ENCODE measurements at places on chromosomes 2 and 18. TPM values are rescaled to one million over a fixed set of nuclear protein-coding genes. Genes with fewer than 3 reads are reported as not detected.

The KIF3C gene
- total RNA-seq, result 3.5 TPM

The SMAD2 gene
- total RNA-seq, result 81.1 TPM

The SRD5A2 gene
- not detected for total RNA-seq

The DYNAP gene
- not detected for total RNA-seq

The ATP6V1B1 gene
- total RNA-seq, result not detected

- H3K4me3 ChIP-seq, result no peak overlapping the region
- DNase-seq, result no peak
- H3K36me3 ChIP-seq, result no peaks in the 10 kb centered on the region
- no peak overlapping the region for H3K27ac ChIP-seq
- no peaks in the 10 kb centered on the region for H3K4me1 ChIP-seq
- H3K27me3 ChIP-seq, result no peaks in the 10 kb centered on the region
Observed at GRCh38 chr18:54983041-54983686, 23.9 kb upstream of the CCDC68 start.

DNA sequence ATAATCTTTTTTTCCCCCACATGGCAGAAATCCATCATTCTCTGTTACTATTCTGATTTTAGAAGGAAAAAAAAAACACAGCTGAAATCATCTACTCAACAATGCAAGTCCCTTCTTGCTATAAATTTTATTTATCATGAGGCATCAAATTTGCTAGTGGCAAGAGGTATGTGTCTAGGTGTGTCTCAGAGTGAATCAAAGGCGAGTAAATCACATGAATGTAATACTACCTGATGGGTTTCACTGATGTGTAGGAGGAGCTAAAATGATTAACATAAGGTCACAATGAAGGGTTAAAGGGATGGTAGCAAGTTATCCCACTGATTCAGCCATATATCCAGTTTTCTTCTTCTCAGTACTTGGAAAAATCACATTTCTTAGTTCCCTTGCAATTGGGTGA lies 24.5 kb upstream of the PELI1 start:
- H3K4me3 ChIP-seq, result no peak overlapping the region
- H3K27me3 ChIP-seq, result no peaks in the 10 kb centered on the region
- H3K4me1 ChIP-seq, result no peaks in the 10 kb centered on the region
- no peak overlapping the region for H3K27ac ChIP-seq

DNA sequence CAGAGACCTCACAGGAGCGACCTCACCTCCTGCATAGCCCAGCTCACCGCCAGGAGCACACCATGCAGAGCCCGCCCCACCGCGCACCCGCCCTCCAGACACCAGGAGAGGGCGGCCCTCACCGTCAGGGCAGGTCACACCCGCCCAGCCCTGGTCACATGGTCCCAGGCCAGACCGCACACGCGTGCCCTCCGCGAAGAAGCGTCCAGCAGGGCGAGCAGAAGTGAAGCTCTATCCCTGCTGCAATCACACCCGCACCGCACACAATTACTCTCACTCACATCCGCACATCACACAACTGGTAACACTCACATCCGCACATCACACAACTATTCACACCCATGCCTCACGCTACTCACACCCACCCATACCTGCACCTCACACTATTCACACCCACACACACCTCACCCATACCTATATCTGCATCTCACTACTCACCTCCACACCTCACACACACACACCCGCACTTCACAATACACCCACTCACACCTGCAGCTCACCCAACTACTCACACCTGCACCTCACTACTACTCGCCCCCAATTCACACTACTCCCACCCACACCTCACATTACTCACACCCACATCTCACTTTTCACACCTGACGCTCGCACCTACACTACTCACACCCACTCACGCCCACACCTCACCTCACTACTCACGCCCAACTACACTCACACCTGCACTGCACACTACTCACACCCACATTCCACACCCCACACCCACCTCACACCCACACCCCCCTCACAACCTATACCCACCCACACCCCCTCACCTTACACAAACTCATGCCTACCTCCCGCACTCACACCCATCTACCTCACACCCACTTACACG lies 242.0 kb downstream of the HDAC4 start:
- no peaks in the 10 kb centered on the region for H3K27me3 ChIP-seq
- no peak overlapping the region for H3K27ac ChIP-seq
- H3K4me3 ChIP-seq, result no peak overlapping the region
- H3K4me1 ChIP-seq, result no peaks in the 10 kb centered on the region
- H3K36me3 ChIP-seq, result peaks cover 41% of the 10 kb centered on the region
- DNase-seq, result no peak

- no peaks in the 10 kb centered on the region for H3K36me3 ChIP-seq
- H3K4me3 ChIP-seq, result no peak overlapping the region
- H3K27ac ChIP-seq, result peak overlapping the region; percentile 63
- no peaks in the 10 kb centered on the region for H3K27me3 ChIP-seq
Observed at GRCh38 chr2:159146996-159147666, 139.4 kb downstream of the WDSUB1 start.

- no peak for DNase-seq
- no peaks in the 10 kb centered on the region for H3K36me3 ChIP-seq
- H3K27me3 ChIP-seq, result no peaks in the 10 kb centered on the region
- H3K4me3 ChIP-seq, result no peak overlapping the region
- no peaks in the 10 kb centered on the region for H3K4me1 ChIP-seq
Observed at GRCh38 chr2:84288293-84288692, 170.8 kb downstream of the SUCLG1 start.

- no peak for DNase-seq
- H3K27ac ChIP-seq, result no peak overlapping the region
- H3K27me3 ChIP-seq, result no peaks in the 10 kb centered on the region
- H3K36me3 ChIP-seq, result no peaks in the 10 kb centered on the region
- no peaks in the 10 kb centered on the region for H3K4me1 ChIP-seq
- no peak overlapping the region for H3K4me3 ChIP-seq
Observed at GRCh38 chr2:7052404-7052803, 135.2 kb downstream of the RNF144A start.

- peaks cover 21% of the 10 kb centered on the region for H3K36me3 ChIP-seq
- no peaks in the 10 kb centered on the region for H3K27me3 ChIP-seq
- no peak for DNase-seq
- H3K27ac ChIP-seq, result peak overlapping the region; percentile 100
Observed at GRCh38 chr2:43228321-43228751, 1.9 kb upstream of the ZFP36L2 start.

DNA sequence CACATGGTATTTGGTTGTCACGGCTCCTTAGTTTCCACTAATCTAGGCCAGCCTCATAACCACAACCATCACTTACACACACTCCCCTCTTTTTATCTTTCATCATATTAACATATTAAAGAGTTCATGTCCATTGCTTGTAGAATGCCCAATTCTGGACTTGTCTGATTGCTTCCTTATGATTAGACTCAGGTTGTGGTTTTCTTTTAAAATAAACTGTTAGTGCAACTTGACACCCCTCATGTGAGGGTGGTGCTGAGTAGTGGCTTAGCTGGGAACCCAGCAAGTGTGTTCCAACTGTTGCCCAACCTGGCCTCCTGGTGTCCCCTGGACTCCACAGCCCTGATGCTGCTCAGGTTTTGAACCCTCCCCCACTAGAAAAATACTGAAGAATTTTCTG lies 20.1 kb upstream of the CD207 start:
- H3K4me1 ChIP-seq, result no peaks in the 10 kb centered on the region
- no peaks in the 10 kb centered on the region for H3K36me3 ChIP-seq
- no peak overlapping the region for H3K4me3 ChIP-seq
- peak; percentile 26 for DNase-seq

DNA sequence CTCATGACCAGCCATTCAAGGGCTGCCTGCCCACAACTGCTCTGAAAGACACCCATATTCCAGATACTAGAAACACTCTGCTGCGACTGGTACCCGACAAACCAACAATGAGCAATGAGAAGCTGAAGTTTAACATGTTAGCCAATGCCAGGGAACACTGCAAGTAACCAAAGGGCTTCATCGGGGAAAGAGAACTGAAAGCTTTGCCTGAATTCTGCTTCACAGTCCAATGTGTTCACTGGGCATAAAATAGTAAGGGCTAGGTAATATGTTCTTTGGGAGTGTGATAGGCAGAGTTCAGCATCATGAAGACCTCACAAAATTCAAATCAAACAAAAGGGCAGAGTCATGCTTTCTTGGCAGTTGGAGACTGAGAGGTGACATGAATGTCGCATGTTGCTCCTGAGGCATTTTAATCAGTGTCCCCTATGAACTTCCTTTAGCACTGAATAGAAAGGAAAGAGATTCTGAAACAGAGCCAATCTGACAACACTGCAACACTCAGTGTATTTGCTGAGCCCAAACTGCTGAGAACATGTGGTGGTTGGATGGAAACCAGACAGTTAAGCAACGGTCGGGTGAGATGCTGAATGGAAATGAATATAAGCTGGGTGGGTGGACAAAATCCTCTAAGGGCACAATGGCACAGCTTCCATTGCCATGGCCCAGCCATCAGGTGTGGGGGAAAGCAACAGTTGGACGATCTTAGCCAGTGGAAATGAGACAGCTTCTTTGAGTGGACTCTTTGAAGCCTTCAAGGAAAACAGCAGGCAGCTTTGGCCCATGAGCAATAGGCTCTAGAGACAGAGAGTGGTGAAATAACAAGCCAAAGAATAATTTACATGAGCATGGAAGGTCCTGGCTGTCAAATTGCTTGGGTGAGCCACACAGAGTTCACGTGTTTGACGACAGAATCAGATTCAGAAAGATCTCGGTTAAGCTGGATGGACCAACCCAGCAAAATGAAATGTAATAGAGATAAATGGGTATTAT lies 277.5 kb downstream of the AFF3 start:
- H3K4me3 ChIP-seq, result no peak overlapping the region
- no peak for DNase-seq
- no peaks in the 10 kb centered on the region for H3K27me3 ChIP-seq
- no peaks in the 10 kb centered on the region for H3K4me1 ChIP-seq
- H3K36me3 ChIP-seq, result no peaks in the 10 kb centered on the region
- H3K27ac ChIP-seq, result no peak overlapping the region

- H3K27ac ChIP-seq, result no peak overlapping the region
- no peak for DNase-seq
- H3K4me1 ChIP-seq, result no peaks in the 10 kb centered on the region
Observed at GRCh38 chr2:209208211-209208610, 215.6 kb upstream of the MAP2 start.

GRCh38 chr2:221385716-221386115 lies 186.4 kb downstream of the EPHA4 start:
- H3K4me3 ChIP-seq, result no peak overlapping the region
- no peaks in the 10 kb centered on the region for H3K4me1 ChIP-seq
- no peaks in the 10 kb centered on the region for H3K27me3 ChIP-seq
- no peak for DNase-seq
- no peak overlapping the region for H3K27ac ChIP-seq

- DNase-seq, result no peak
- H3K36me3 ChIP-seq, result no peaks in the 10 kb centered on the region
- peaks cover 31% of the 10 kb centered on the region for H3K4me1 ChIP-seq
Observed at GRCh38 chr18:61587865-61588264, 254.6 kb downstream of the CDH20 start.

- no peaks in the 10 kb centered on the region for H3K4me1 ChIP-seq
- H3K27ac ChIP-seq, result no peak overlapping the region
- H3K27me3 ChIP-seq, result no peaks in the 10 kb centered on the region
- H3K36me3 ChIP-seq, result no peaks in the 10 kb centered on the region
- no peak for DNase-seq
- H3K4me3 ChIP-seq, result no peak overlapping the region
Observed at GRCh38 chr2:113104054-113104611, 23.3 kb upstream of the IL1RN start.

DNA sequence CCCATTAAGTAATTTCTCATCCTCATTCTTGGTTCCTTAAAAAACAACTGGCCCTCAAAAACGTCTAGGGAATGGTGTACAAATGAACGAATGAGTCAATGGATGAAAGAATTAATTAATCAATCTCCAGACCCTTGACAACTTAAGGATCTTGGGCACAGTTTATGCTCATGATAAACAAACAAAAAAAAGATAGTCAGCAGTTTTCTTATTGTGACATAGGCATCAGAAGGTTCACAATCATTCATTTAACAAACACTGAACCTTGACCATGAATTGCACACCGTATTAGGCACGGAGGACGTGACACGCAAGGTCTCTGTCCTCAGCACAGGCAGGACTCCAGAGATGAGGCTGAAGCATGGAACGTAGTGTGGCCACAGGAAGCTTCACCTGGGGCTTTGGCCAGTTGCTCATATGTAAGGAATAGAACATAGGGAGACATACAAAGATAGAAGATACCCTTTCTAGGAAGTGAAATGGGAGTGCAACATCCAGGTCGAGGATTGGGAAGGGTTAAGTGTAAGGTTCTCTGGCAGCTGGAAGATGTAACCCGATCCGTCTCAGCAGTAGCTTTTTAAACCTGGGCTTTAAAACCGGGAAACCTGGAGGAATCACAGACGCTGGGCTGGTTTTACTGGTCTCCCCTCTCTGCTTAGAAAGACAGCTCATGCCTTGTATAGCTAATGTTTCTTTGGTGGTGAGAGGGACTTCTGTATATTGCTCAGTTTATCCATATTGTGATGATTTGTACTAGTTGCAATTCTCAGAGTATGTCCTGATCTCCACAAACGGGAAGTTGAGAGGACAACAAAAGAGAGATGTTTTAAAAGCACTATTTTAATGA lies 8.9 kb upstream of the LTBP1 start:
- no peaks in the 10 kb centered on the region for H3K4me1 ChIP-seq
- no peak overlapping the region for H3K27ac ChIP-seq
- no peaks in the 10 kb centered on the region for H3K27me3 ChIP-seq
- DNase-seq, result no peak

DNA sequence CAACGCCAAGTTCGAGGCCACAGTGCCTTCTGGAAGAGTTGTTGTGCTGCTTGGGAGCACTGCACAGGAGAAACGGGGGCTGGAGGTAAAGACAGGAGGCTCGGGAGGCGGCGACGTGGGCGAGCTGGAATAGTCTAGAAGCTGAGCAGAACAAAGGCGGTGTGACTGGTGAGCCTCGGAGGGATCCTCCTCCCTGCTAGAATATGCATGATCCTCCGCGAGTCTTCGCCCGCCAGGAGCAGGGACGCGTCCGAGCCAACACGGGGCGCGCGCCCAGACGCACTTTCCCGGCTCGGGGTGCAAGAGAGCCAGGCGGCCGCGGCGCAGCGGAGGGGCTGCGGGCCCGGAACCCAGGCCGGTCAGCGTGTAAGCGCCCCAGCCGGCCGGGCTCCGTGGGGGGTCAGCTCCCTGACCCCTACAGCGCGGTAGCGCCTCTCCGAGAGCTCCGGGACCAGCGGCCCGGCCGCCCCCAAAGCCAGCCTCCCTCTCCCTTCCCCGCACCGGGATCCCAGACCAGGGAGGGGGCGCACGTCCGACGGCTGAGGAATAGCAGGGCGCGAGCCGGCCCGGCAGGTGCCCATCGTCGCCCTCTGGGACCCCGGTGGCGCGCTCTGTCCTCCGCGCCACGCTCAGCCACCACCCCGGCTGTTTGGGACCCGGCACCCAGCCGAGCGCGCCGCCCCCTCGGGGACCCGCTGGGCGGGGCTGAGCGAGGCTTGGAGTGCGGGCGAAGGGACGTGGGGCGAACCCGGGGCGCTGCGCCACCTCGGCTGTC lies 62.5 kb downstream of the GNAL start:
- peaks cover 8% of the 10 kb centered on the region for H3K27me3 ChIP-seq
- H3K4me3 ChIP-seq, result peak overlapping the region; percentile 39
- no peaks in the 10 kb centered on the region for H3K4me1 ChIP-seq

GRCh38 chr18:66873899-66874298 lies 270.0 kb upstream of the CDH19 start:
- no peaks in the 10 kb centered on the region for H3K36me3 ChIP-seq
- no peak overlapping the region for H3K4me3 ChIP-seq
- no peaks in the 10 kb centered on the region for H3K27me3 ChIP-seq
- no peak for DNase-seq
- H3K27ac ChIP-seq, result no peak overlapping the region

All from right atrium auricular region (tissue), 2 donors.